Astrocyte of the spinal cord (primary cell): ENCODE measurements at places on chromosomes 5 and 9.
A peak's percentile ranks its signal among the peaks of the same experiment; 100 is the strongest.

GRCh38 chr5:151058301-151058700 is 22.5 kb downstream of the TNIP1 start:
- no peak for DNase-seq

DNA sequence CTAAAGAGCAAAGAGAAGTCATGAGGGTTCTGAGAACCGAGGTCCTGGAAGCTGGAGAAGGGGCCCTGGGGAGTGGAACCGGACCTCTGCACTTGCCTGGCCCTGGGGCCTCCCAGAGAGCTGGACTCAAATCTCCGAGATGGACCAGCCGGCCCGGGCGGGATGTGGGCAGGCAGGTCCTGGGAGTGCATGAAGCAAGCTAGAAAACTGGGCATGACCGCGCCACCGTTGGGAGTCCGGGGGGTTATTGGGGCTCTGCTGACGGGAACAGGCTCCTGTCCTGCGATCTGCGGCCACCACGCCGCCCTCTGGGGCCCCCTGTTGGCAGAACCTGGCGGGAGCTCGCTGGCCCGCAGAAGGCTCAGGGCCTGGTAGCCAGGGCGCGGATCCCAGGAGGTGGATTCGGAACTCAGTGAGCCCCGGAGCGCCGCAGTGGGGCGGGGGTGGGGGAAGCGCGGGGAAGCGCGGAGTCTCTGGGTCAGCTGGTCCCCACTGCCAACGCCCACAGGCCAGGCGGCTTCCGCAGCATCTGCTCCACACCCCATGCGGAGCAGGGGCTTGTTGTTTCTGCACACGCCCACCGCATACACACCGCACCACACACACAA is 150.6 kb downstream of the ERCC6L2 start:
- no peak for DNase-seq

GRCh38 chr5:157670662-157671591 is at the start of gene C5orf52:
Gene C5orf52, plus strand, starts transcription at chr5:157671533. Its CDS starts 82 bp downstream, at chr5:157671615.
- peak; percentile 26 for DNase-seq

DNA sequence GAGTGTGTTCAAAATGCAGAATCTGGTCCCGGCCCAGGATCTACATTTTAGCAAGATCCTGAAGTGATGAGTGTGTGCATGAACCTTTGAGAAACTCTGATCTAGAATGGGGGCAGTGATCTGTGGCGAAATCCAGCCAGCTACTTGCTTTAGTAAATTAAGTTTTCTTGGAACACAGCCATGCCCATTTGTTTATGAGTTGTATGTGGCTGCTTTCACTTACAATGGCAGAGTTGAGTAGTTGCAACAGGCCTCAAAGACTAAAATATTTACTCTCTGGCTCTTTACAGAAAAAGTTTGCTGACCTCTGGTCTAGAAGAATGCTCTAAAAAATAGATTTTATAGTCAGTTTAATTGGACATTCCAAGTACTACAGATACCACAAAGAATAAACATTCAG is 588.3 kb downstream of the BNC2 start:
- DNase-seq, result no peak

GRCh38 chr9:87445646-87446045 is 52.0 kb upstream of the DAPK1 start:
- DNase-seq, result peak; percentile 3

DNA sequence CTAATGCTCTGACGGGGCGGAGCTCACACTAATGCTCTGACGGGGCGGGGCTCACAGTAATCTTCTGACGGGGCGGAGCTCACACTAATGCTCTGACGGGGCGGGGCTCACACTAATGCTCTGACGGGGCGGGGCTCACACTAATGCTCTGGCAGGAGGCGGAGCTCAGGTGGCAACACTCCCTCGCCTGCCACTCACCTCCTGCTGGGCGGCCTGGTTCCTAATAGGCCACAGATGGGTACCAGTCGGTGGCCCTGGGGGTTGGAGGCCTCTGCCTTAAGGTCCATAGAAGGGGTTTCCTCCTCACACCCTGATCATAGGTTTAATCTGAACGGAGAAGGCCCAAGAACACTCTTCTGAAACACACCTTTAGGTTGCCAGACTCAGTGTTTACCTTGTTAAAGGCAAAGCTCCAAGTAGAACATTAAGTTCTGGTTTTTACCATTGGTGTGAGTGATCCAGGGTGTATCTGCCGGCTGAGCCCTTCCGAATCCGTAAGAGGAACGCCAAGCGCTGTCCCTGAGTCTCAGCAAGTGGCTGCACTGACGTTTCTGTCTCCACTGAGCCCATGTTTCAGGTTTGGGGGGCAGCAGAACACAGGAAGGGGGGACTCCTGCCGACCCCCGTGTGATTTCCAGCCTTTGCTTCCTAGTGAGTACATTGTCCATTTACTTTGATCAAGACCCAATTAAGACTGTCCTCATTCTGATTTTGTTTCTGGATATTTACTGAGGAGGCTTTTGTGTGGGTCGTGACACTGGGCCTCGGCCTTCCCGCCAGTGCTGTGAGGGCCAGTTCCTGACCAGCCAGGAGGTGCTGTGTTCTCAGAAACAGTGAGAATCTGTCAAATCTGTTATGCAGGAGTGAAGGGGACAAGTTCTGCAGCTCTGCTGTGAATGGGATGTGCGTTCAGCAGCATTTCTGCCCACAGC is 24.6 kb upstream of the LRRC14B start:
- no peak for DNase-seq

DNA sequence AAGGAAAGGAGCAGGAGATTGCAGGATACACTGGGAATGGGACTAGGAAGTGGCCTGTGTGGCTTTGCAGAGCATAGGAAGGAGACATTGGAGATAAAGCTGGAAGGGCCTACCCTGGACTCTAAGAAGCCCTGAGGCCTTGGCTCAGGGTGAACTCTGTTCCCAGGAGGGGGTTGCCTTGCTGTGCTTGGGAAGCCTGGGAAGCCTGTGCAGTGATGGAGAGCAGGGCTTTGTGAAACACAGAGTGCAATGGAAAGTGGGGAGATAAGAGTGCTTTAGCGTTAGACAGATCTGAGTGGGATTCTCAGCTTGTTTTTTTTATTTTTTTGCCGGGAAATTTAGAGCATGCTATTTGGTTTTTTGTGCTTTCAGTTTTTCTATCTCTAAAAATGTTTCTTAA is 437.8 kb downstream of the KDM4C start:
- no peak for DNase-seq

DNA sequence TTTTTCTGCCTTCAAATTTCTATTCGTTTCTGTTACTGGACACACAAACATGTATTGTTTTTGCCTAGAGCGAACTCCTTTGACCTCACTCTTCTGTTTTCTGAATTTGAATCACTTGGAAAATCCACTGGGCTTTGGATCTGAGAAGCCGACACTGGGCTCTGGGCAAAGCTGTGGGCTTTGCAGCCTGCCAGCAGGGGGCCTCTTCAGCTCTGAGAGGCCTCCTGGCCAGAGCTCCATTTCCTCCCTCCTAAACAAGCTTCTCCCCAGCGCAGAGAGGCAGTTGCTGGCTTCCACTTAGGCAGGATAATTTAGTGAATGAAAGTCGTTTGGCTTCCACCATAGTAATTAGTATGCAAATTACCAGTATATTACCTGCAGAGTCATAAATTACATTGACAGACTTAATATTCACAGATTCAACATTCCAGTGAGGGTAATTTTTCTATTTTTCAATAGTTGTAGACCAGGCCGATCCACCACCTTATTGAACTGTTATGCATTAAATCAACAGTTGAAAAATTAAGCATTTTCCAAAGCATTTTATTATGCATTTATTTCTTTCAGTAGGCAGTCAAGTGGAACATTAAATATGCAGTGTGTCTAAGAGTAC is 104.0 kb upstream of the ZNF366 start:
- peak; percentile 81 for DNase-seq

- DNase-seq, result no peak
These were observed 10.6 kb downstream of the DDX46 start for GRCh38 chr5:134769206-134769605.

DNA sequence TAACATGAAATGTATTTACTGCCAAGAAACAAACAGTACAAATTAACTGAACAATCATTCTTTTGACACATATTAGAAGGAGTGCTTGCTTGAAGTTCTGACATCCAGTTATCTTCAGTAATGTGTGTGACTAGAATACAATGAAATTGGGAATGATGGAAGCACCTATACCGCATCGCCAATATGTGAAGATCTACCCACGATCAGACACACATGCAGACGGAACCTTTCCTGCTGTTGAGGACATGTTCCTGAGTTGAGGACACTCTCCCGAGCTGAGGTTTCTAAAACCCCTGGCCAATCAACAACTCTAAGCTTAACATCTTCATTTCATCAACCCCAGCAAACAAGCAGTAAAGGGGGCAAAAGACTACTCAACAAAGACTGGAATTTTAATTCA is at the start of gene OR13C3:
OR13C3 (minus strand) TSS at position 101 of the 400 bp plus-strand sequence. CDS start 133 bp downstream, outside the sequence.
- no peak for DNase-seq

DNA sequence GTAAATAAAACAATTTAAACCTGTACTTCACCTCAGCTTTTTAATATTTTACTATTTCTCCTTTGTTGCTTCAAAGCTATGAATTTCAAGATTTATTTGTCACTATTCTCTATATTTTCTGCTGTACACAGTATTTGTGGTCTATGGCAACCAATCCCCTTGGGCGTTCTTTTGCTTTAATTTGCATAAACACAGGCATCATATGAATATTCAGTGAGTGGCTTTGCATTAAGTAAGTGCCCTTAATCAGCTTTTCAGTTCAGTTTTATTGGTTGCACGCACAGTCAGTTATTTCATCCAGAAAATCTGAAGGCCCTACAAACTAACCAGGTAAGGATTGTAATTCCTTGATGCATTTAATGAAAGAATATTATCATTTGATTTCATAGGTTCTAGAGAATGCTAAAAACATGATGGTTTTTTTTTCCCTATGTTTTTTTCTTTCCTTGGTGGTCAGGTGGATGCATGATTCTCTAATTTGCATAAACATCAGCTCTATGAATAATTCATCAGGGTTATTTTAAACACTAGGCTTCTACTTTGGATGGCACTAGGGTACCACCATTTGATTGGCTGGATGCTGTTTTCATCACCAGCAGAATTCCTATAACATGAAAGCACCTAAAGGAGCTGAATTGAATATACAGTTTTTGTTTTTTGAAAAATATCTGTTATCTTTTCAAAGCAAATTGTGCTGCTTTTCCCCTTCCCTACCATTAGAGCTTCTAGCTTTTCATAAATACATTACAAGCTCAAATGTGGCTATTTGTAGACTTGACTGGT is 249.2 kb upstream of the CCNH start:
- DNase-seq, result no peak

- peak; percentile 47 for DNase-seq
These were observed 127.4 kb downstream of the BARX1 start for GRCh38 chr9:93827545-93828330.

GRCh38 chr9:83978992-83979811 is 813 bp downstream of the HNRNPK start:
- peak; percentile 75 for DNase-seq

DNA sequence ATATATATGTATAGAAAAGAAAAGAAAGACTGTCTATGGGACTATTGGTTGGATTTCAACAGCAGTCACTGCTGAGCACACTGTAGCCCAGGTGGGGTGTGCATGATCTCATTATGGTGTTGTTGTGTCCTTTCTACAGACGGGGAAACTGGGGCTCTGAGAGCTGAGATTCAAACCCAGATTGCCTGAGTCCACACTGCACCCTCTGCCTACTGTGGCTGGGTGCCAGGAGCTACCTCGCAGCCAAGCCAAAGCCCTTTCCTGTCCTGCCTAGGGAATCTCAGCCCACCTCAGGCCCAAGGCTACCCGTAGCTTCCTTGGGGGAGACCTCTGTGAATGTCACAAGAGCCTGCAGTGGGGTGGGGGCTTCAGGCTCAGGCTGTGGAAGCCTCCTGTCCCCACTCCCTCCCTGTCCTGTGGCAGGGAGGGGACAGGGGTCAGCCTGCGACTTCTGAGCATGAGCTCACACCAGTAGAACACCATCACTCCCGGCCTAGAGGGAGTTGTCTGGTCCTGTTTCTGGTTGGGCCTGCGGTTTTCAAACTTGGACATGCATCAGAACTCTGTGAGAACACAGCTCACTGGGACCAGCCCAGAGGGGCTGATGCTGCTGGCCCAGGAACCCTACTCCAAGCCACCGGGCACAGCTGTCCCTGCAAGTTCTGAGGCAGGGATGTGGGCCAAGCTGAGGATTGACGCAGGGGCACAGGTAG is 7.9 kb upstream of the NINJ1 start:
- DNase-seq, result no peak

DNA sequence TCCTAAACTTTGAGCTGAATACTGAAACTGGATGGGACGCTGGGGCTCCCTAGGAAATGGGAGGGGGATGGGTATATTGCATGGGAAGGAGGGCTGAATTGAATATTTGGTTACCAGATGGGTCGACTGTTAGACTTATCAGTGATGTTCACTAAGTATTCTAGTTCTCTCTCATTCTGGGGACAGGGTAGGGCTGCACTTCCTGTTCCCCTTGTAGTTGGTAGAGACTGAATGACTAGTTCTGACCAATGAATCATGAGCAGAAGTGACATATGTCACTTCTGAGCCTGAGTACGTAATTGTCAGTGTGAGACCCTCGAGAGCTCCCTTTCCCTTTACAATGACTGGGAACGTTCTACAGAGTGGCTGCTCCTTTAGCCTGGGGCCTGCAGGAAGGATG is 55.5 kb upstream of the DMRT1 start:
- DNase-seq, result no peak

GRCh38 chr5:95741458-95741857 is 10.3 kb downstream of the RHOBTB3 start:
- DNase-seq, result no peak

- DNase-seq, result no peak
These were observed 62.8 kb downstream of the HMCN2 start for GRCh38 chr9:130328349-130328801.

DNA sequence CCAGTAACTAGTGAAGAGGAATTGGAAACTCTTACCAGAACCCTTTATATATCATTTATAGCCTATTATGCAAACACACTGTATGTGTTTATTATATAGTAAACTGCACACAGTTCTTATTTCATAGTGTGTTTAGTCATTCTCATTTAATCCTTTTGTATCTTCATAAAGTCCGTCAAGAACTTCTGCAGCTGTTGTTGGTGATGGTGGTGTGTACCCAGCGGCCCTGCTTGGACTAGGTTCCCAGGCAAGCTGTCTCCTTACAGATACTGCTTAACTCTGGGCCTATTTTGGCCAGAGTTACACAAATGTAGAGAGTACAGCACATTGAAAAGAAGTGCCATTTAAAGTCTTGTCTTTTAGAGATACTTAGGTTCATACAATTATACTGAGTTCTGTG is 231.9 kb downstream of the NDUFS4 start:
- no peak for DNase-seq

DNA sequence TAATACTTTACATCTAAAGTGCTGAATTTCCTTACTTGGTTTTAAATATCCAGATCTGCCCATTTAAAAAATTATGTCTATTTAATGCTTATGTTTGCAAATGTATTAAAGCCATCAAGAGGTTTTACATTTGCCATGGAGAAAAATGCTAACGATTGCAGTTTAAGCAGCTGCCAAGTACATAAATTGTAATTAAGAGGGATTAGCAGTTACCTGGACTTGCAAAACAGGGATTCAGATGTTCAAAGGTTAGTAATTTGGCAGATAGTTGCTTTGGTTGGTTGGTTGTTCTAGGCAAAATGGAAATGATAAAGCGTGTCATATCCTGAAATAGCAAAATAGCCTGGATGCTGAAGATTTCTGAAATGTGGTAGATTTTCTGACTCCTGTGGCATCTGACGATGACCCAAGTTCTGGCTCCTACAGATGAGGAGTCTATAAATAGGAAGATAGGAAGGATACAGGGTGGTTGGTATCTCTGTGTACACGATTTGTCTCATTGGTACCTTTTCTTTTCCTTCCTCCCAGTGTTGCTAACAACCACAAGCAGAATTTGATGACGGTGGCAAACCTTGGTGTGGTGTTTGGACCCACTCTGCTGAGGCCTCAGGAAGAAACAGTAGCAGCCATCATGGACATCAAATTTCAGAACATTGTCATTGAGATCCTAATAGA is 282.9 kb downstream of the NR3C1 start:
- no peak for DNase-seq
